ENCODE measurements at places on chromosomes 12 and 14.

- DNase-seq = no peak
These were observed 168.6 kb downstream of the TMTC3 start for GRCh38 chr12:88310666-88311065.

- DNase-seq = peak; percentile 34
These were observed 117.2 kb downstream of the PPM1H start for GRCh38 chr12:62817556-62818271.

- DNase-seq = no peak
These were observed 2.8 kb upstream of the IFNG start for GRCh38 chr12:68162374-68162773.

DNA sequence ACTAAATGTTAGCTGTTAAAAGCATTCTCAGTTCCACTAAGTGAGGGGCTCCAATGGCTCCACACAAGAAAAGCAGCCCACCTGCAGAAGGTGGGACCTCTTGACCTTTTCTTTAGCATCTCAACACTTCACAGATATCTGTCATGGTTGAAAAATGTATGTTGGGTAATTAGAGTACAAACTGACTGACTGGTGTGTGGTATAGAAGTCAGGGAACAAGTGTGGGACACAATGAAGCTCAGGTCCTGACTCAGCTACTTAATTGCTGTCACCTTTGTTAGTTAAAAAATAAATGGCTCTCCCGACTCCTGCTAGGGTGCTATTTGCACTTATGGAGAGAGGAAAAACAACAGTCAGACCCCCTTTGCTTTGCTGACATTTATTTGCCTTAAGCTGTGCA, 299.0 kb downstream of the TTC6 start:
- no peak for DNase-seq

- no peak for DNase-seq
These were observed 13.9 kb upstream of the NUDT4 start for GRCh38 chr12:93363841-93364297.

DNA sequence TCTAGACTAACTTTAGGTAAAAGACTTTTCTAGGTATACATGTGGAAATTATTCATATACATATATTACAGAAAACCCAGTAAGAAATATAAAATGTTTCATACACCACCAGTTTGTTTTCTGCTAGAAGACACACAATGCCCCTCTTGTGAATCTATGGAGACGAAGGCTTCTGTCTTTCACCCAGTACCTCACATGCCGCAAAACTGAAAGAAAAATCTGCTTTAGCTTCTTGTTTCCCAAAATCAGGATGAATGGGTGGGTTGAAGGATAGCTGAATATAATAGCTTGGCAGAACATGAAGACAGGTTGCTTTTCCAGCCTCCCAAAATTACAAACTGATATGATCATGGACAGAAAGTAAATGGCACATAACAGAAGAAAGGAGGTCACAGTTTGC, 1.3 kb downstream of the TAS2R30 start:
- no peak for DNase-seq

- DNase-seq = no peak
These were observed at the start of gene NRIP2 for GRCh38 chr12:2834581-2835491. TSS of gene NRIP2 (minus strand) at chr12:2835035. CDS start at chr12:2834983, 52 bp downstream.

Data from NCI-H2107 (cell line).